ENCODE measurements at places on chromosomes 3 and 15.
A peak's percentile ranks its signal among the peaks of the same experiment; 100 is the strongest.

GRCh38 chr3:160400030-160400701 lies 716 bp downstream of the SMC4 start:
- peak; percentile 71 for DNase-seq

- no peak for DNase-seq
Measured at GRCh38 chr15:80154336-80154735, 1.5 kb downstream of the FAH start.

GRCh38 chr15:98177966-98178592 lies 217.6 kb downstream of the ARRDC4 start:
- DNase-seq: peak; percentile 75

DNA sequence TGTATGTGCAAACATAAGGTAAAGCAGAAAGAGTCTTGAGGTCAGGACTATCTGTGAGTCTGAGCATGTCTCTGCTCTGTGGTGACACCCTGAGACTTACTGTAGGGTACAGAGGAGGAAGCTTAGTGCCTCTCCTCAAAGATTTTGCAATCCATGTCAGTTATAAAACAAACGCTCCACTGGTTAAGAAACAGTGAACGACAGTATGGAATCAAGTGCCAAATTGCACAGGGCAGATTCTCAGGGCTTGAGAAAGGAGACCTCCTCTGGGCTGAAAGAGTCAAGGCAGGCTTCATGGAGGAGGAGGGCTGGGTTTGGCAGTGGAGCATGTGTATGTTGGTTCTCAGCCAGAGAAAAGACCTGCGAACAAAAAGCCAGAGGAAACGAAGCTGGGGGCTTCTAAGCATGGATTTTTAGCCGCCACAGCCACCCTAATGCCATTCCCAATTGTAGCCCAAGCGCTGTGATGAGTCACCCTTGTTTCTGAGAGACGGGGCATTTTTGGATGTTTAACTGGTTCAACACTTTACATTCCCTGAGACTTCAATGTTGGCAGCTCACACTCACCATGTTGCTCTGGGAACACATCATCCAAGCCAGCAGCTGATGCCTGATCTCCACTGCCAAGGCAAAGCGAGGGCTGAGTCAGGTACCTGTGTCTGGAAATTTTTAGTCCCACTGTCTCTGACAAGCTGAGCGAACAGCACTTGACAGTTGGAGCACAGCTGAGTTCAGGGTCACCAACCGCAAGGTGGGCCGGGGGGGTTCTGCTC lies 3.4 kb upstream of the DGKG start:
- no peak for DNase-seq

GRCh38 chr3:177345049-177345972 lies 148.0 kb upstream of the TBL1XR1 start:
- DNase-seq: peak; percentile 66

DNA sequence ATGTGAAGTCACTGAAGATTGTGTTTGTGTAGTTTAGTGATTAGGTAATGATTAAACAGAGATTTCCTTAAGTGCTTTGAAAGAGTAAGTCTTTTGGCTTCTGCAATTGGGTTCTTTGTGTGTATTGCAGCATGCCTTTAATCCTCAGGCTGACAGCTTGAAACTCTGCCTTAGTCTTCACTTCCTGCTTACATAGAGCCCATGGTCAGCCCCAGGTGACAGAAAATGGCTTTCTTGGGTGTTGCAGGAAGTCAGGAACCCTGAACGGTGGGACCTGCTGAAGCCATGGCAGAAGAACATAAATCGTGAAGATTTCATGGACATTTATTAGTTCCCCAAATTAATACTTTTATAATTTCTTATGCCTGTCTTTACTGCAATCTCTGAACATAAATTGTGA lies 61.3 kb downstream of the KBTBD8 start:
- no peak for DNase-seq

- no peak for DNase-seq
Measured at GRCh38 chr3:98574132-98574531, 19.3 kb downstream of the CPOX start.

DNA sequence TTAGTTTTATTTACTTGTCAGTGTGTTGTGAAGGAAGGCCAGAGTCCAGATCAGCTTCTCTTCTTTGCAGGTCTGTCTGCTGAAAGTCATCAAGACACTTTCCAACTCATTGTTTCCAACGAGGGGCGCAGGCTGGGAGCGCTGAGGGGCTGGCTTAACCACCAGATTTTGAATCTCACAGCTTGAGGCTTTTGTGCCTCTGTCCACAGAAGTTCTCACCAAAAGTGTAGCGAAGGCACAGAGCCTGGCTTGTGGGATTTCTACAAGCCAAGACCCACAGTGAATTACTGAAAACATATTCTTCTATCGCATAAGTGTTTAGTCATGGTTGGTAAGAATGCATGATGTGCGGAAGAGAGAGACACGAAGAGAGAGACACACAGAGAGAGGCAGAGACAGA lies 35.2 kb downstream of the BHLHE40 start:
- no peak for DNase-seq

GRCh38 chr3:57150113-57150581 lies 15.0 kb downstream of the IL17RD start:
- DNase-seq: no peak

DNA sequence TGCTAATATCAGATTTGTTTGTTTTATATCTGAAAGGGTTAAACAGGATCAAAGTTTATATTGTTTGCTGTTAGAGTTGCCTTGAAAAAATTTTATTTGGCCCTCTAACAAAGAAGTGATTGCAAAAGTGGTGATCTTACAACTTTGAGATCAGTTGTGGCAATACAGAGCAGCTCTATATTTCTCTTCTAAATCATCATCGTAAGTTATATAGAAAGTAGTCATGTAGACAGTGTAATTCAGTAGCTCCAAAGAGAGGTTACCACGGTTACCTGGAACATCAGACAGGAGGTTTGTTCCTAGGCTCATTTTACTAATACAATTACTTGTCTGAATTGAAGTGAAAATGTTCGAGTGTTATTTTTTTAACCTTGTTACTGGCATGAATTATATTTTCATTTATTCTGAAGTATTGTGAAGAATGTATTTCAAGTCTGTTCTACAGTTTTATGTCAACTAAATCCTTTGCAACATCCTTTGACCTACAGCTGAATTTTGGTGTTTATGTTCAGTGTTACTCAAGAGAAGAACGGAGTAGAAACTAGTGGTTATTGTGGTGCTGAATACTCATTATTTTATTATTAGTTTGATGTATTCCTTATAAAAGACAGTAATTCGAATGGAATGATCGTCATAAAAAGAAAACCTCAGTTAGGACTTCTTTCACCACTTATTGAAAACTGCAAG lies 214.2 kb downstream of the NAALADL2 start:
- DNase-seq: no peak

DNA sequence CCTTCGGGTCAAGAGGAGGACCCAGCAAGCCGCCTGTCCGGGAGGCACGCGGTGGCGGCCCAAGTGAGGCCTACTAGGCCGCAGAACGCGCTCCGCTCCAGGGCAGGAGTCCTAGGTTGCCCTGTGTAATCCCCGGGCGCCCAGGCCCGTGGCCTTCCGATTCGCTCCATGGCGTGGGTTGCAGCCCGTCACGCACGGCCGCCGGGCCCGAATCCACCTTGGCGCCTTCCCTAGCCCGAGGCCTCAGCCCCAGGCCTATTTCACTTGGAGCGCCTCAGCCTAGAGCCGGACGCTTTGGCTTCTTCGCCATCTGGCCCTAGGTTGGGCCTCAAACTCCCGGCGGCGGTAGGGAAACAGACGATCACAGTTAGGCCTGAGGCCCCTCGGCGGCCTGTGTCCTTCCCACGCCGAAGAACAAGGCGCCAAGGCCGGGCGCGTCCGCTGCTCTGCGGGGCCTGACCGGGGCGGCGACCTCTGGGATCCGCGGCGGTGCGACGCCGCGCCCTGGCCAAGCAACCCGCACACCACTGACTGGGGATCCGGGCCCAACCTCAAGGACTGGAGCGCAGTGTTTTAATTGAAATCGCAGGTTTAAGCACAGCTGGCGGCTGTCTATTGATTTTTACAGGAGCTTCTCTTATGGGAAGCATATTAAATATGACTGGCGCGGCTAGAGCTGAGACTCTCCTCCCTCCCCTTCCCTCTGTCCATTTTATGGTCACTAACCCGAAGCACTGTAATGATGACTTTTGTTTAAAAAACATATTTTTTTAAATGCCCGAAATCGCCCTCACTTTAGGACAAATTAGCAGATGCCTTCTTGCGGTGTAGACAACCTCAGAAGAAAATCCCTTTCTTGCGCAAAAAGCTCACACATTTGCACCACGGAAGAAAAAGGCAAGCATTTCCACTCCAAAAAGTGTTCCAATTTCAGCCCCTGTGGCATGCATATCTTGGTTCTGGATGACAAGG lies 3.8 kb upstream of the FEZF2 start:
- no peak for DNase-seq

Data from RPMI8226 (cell line).